ENCODE measurements at places on chromosomes 1 and 21. TPM values are rescaled to one million over a fixed set of nuclear protein-coding genes. Genes with fewer than 3 reads are reported as not detected.

FAM78B gene
- total RNA-seq = 1.1 TPM

RAB25 gene
- total RNA-seq = 11.9 TPM

GRCh38 chr1:27144920-27145661 lies 9.8 kb downstream of the SLC9A1 start:
- DNase-seq = no peak

GRCh38 chr1:35797380-35797779 lies 10.4 kb upstream of the AGO4 start:
- no peak for DNase-seq

DNA sequence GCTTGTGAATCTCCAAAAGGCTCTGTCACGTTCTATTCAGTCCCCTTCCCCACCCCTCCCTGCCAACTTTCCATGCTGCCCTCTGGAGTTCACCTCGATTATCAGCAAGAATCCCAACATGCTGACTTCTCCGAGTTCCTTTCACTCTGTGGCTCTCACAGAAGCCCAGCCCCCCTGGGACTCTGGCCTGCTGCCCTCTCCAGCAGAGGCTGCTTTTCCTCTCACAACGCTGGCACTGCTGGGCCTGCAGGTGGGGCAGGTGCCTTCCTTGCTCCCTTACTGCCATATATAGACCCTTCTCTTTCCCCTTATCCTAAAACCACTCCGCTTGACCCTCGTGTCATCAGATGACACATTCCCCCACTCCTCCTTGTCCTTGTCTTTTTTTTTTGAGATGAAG lies 10.2 kb upstream of the RNF186 start:
- no peak for DNase-seq

- DNase-seq = no peak
These were observed 11.8 kb upstream of the SCAF4 start for GRCh38 chr21:31743712-31744111.

Data from urinary bladder (tissue), 4 donors.